Central memory CD4-positive, alpha-beta T cell (primary cell): ENCODE measurements at places on chromosomes 2 and 18.

DNA sequence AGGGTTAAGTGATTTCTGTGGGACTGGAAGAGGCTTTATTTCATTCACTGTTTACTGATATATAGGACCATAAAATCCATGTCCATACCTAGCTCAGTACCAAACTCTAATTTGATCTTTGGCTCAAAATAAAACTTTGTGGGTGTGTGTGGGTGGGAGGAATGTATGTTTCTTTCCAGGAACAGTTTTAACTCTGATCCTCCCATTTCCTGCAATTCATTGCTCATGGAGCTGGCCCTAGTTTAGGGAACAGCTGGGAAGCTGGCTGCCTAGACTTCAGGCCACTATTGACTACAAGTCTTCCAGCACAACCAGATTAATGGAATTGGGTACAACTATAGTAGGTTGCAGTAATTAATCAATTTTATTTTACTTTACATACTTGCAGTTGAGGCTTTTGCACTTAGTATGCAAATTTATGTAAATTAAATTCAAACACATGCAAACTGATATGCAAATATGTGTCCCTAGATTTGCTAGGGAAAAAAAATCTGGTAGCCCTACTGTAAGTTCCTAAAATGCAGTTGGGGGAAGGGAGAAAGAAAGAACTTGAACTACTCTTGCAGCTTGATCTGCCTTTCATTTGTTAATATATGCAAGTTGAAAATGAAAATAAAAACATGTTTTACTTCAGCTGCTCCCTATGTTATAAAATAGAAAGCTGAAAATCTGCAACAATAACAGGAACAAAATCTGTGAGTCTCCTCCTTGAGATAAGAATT is 1070.3 kb upstream of the CELF4 start:
- DNase-seq = no peak

DNA sequence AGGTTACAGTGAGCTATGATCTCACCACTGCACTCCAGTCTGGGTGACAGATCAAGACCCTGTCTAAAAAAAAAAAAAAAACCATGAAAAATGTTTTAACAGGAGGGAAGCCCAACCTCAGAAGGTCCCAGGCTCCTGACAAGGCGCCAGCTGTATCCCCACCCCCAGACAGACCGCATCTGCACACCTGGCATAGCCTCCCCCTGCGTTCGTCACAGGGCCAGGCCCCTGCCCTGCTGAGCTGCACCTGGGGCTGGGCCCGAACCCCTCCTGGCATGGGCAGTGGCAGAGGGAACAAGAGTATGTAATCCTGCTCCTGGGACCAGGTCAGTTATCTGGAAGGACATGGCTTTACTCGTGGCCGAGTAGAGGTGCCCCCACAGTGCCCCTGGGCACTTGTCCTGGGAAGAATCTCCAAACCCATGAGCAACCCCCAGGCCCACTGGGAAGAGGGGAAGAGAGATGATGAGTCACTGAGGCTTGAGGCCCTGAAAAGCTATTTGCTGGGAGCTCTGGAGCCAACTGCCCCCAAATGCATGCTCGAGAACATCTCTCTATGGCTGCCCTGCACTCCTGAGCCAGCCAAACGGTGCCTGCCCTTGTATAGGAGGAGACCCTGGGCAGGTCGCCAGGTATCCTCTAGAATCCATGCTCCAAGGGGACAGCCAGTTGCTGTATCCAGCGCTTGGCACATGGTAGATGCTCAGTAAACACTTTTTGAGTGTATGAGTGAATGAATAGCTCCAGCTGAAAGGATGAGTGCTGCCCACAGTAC is 265.5 kb downstream of the ATAD2B start:
- no peak for DNase-seq

- no peak for DNase-seq
Measured at GRCh38 chr2:63755965-63756364, 85.7 kb upstream of the UGP2 start.

DNA sequence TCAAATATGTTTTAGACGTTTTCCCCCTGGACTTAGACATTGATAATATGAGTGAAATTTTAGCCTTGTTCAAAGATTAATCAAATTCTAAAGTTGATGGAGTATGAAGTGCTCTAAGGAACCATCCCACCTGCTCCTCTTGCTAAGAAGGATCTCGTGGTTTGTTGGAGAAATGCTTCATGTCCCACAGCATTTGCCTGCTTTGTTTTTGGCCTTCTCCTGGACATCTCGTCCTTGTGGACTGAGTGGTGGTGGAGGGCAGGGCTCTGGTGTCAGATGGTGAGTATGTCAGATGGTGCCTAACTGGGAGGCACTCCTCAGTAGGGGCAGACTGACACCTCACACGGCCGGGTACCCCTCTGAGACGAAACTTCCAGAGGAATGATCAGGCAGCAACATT is 39.7 kb upstream of the KCNE4 start:
- DNase-seq = no peak

DNA sequence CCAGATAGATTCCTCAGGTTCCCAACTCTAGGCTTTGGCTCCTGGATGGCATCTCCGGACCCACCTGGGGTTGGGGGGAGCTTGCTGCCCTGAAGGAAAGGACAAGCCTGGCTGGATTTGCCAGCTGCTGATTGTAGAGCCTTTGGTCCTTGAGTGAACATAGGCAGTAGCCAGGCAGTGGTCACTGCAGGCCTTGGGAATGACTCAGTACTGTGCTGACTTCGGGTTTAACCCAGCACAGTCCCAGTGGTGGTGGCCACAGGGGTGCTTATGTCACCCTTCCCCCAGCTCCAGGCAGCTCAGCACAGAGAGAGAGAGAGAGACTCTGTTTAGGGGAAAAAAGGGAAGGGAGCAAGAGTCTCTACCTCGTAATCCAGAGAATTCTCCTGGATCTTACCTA is 27.7 kb upstream of the ACTR2 start:
- no peak for DNase-seq

DNA sequence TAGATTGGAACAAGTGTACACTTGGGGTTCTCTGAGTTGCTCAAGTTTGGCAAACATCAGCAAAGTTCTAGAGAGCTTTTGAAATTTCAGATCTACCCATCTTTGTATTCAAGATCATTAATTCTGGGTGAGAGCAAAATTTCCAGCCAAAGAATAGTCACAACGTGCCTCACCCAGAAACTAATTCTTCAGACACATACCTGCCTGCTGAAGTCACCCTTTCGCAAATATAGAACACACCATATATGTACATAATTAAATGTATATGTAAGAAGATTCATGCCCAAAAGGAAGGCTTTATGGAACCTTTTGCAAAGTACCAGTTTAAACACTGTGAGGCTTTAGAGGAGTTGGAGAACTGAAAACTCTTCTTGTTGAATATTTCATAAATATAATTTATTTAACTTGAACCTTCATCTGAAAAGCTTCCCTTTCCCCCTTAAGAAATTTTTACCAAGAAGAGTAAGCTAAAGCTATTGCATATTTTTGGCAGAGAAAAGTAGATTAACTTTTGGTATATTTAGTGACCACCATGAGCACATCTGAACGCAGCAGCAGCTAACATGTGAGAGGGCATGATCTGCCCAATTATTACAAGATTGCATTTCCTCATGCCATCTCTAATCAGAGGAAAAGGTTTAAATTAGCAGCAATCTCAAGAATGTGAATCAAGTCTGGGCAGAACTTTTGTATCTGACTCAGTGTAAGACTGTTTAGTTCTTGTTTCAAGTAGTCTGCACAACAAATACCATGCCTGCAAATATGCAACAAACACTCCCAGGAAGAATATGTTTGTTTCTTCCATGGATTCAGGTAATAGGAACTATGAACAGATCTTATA is 8.2 kb downstream of the RND3 start:
- no peak for DNase-seq

DNA sequence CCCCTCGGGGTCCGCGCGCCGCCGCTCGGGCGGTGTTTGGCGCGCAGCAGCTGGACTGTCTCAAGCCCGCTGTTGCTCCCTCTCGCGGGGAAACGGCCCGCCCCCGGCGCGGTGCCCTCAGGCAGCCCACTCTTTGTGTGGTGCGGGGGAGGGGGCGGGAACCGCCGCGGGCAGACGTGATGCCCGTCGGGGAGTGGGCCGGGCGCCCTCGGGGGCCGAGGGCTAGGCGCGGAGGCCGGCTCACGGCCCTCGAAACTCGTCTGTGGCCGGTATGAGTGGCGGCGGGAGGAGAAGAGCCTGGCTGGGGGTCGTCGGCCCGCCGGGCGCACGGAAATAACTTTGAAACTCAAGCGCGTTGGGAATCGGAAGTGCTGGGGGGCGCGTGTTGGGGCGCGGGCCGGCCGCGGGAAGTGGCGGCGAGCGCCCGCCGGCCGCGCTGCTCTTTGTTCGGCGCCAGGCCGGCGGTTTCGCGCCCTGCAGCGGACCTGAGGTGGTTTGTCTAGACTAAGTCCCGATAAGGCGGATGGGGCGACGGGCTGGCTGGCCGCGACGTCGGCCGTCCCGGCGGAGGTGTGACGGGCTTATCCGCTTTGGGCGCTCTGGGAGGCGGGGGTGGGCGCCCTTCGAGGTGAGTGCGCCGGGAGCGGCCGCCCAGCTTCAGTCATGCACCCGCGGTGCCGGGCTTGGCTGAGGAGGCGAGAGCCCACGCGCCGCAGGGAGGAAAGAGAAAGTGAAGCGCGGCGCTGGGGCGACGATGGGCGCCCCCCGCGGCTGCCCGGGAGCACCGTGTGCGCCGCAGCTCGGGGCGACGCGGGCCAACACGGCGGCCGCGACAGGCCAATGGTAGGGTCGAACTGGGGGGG is 679 bp downstream of the PTMA start:
- DNase-seq = peak; percentile 60

DNA sequence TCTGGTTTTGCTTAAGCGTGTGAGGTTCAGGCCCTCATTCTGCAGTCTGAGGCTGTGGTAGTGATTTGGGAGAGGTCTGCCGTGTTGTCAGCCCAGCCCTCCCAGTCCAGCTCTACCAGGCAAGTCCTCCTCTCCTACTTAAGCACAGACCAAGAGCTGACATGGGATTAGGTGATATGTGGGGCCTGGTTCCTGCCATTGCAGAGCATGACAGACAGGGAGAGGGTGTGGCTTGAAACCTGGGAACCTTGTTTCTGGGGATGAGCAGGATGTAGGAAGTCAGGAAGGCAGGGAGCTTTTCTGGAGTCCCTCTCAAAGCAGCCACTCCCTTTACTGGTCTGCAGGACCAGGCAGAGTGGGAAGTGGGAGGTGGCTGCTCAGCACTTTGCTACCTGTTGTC is 38.6 kb downstream of the PTPRM start:
- DNase-seq = no peak

GRCh38 chr18:77209587-77209986 is 40.1 kb upstream of the GALR1 start:
- DNase-seq = no peak

- no peak for DNase-seq
Measured at GRCh38 chr2:75560768-75561565, at the start of gene EVA1A. EVA1A (minus strand) TSS chr2:75560939; CDS start chr2:75518140, 42,799 bp downstream.

- no peak for DNase-seq
Measured at GRCh38 chr2:195406886-195407603, 250.0 kb upstream of the SLC39A10 start.

DNA sequence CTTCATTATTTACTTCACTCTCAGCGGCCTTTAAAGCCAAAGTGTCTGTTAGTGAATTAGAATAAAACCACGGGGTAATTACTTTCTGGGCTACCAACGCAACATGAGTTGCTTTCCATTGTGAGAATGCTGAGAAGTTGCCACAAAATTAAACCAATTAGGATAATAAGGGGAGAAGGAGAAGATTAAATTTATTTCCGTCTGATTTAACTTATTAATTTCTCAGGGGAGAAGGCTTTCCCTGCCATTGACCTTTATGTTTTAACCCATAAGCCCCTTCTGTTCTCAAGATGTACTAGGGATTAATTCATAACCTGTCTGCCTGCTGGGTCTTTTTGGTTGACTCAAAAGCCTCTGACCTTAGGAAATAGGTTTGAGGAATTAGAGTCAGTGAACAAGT is 42.3 kb upstream of the IGFBP5 start:
- no peak for DNase-seq

DNA sequence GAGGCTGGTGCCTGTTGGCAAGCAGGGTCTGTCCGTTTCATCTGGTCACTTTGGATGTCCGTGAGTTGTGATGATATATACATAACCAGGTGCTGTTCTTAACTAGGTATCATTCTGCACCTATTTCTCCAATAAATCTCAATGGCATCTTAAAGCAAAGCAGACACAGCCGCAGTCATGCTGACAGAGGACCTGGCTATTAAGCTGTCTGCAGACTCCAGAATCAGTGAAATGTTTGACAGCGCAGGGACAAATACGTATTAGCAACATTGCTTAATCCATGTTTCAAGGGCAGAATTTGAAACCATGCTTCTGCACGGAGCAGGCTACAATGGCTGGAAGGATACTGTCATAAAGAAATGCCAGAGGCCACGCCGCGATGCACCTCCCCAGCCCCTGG is 414.6 kb downstream of the ZNF516 start:
- DNase-seq = no peak

- no peak for DNase-seq
Measured at GRCh38 chr2:62660087-62660486, 45.4 kb upstream of the EHBP1 start.

GRCh38 chr18:13414521-13414920 is 196.0 kb downstream of the LDLRAD4 start:
- DNase-seq = no peak

DNA sequence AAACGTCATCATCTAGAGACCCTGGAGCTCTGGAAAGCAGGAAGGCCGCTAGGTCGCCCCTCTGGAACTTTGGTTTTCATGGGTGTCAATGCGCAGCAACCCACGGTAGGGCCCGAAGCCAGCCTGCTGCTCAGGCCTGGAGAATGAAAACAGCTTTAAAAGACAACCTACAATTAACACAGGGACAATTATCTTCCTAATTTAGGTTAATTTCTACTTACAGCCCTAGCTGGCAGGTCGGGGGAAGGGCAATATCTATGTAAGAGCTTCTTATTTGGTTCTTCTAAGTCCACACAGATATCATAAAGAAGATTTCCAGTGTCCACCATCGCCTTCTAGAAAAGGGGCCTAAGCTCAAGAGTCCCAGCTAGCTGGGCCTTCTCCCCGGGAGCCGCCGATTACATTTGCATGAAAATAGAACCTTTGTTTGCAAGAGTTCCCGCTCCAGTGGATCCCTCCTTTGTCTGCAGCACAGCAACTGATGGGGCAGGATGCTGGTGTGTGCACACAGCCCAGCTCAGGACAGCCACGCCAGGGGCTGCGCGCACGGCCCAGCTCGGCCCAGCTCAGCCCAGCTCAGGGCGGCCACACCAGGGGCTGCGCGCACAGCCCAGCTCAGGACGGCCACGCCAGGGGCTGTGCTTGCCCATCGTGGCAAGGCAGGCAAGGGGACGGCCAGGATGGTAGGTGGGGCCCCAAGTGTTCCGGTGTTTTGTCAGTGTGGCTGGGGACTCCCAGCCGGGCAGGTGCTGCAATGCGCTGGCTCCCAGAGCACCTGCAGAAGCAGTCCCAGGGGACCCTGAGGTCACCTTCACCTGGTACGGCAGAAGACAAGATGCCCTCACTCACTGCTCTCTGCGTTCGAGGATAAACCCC is 109.1 kb downstream of the HDAC4 start:
- no peak for DNase-seq
